NCI-H2081 (cell line): ENCODE measurements at places on chromosomes 7 and 10.

DNA sequence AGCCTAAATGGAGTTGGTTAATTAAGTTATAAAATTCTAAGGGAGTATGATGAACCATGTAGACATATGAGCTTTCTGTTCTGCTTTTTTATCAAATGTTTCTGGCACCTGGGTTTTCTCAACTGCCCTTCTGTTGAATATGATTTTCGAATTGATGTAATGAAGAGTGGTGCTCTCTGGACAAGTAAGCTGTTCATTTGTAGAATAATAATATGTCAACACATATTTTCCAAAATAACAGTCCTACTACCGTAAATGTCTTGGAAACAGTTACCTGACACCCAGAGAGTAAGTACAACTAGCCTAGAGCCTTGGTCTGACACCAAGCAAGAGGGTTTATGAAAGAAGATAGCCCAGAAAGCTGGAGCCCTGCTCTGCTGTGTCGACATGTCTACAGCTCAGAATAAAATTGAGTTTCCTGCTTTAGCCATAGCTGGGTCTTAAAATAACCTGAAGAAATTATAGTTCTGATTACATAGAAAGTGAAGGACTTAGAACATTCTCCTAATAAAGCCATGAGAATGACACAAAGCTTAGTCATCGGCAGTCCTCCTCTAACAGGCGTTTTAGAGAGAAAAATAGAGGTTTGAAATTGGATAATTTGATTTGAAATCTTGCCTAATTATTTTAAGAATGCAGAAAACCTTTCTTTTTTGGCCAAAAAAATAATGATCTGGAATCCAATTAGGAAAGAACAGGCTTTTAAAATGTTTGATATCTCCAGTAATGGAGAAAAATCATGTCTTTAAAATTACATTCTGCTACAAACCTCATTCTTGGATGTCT lies 25.1 kb downstream of the HDAC9 start:
- DNase-seq = no peak

DNA sequence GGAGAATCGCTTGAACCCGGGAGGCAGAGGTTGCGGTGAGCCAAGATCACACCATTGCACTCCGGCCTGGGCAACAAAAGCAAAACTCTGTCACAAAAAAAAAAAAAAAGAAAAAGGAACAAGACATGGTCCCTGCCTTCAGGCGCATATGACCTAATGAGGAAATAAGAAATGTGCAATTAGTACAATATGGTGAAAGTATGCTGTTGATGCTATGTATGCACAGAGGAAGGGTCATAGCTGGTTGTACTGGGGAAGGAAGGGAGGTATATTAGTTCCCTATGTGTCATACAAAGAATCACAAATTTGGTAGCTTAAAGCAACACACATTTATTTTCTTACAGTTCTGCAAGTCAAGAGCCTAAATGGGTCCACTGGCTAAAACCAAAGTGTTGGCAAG lies 97.8 kb upstream of the MPP7 start:
- DNase-seq = no peak

GRCh38 chr7:91940171-91940570 lies 491 bp upstream of the AKAP9 start:
- DNase-seq = peak; percentile 61

- no peak for DNase-seq
Measured at GRCh38 chr7:88071994-88072714, 138.1 kb downstream of the ADAM22 start.

GRCh38 chr10:70575874-70576802 lies 26.4 kb downstream of the PRF1 start:
- DNase-seq = no peak

GRCh38 chr10:31095677-31096560 lies 64.3 kb upstream of the ZNF438 start:
- DNase-seq = no peak

DNA sequence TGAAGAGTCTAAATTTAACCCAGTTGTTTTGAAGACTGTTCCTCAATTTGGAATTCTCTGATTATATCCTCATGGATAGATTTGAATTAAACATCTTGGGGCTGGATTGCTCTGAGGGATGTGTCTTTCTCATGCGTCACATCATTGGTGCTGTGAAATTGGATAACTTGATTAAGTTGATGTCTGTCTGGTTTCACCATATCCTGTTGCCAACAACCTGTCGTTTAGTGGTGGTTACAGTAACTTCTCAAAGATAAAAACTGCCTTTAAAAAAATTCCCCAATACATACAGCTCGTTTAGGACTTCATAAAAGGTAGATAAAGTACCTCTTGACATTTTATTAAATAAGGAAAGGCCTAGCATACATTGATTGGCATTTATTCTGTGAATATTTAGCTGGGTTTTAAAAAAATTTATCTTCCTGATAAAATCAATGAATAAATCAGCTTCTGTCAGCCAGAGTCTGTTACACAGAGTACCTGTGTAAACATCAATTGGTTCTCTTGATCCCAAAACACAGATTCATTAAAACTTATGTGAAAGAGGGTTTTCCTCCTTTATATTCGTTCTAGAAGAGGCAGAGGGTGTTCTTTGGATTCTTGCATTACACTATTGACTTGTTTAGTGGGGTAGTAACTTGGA lies 10.5 kb downstream of the CRCP start:
- DNase-seq = no peak

DNA sequence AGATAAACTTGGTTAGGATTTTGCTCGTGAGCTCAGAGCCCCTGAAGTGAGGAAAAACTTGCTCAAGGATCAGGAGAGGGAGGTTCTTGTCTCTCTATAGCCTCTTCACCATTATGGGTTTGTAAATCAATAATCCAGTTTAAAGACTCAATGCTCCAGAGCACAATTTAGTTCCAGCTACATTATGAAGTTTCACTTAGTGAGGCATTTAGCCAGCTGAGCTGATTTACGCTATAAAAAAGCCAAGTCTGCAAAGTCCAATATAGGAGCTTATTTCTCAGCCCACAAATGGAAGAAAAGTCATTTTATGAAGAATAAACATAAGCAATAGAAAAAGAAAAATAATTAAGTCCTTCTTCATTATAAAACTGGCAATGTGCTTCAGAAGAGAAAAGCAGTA lies 130.6 kb downstream of the STRA8 start:
- DNase-seq = no peak

GRCh38 chr10:129918401-129918800 lies 45.7 kb downstream of the EBF3 start:
- no peak for DNase-seq

- DNase-seq = no peak
Measured at GRCh38 chr10:132875435-132875834, 66.9 kb downstream of the CFAP46 start.

DNA sequence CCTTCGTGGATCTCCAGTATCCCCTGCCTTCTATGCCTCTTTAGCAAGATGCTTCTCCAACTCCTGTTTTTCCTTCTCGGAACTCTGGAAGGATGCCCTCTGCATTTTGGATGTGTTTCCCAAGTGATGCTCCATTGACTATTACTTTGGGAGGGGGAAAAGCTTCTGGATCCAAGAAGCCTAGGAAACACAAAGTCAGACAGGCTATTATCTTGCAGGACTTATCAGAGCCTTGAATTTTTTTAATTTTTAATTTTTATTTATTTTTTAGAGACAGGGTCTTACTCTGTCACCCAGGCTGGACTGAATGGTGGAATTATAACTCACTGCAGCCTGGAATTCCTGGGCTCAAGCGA lies 21.1 kb downstream of the TMEM270 start:
- no peak for DNase-seq

DNA sequence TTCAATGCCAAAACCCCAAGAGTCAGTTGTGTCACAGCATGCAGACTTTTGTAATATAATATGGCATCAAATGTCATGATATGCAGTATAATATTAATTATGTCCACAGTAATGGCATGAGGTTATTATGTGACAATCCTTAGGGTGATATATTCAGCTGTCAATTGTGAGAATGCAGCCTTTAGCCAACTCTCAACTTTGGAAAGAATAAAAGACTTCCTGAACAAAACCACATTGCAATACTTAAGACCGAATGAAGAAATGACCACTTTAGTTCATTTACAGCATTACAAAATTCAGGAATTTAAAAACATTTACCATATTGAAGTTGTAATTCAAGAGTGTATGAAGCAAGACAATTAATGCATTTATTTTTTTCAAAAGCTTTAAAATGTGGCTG lies 45.4 kb downstream of the CPVL start:
- DNase-seq = no peak

DNA sequence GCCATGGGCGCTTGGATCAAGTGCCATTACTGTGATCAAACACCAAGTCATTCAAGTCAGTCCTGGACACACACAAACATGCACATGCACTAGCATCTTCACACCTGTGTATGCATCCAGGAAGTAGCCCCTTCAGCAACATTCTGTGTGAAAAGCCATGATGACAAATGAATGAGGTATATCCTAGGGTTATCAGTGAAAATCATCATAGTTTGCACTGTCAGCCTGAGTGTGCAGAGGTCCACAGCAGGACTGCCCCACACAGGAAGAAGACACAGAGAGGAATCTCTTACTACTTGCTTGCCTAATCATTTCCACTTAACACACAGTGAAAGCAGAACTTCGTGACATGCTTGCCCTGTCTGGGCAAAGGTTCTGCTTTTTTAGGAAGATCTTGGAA lies 184.0 kb upstream of the ADO start:
- no peak for DNase-seq

DNA sequence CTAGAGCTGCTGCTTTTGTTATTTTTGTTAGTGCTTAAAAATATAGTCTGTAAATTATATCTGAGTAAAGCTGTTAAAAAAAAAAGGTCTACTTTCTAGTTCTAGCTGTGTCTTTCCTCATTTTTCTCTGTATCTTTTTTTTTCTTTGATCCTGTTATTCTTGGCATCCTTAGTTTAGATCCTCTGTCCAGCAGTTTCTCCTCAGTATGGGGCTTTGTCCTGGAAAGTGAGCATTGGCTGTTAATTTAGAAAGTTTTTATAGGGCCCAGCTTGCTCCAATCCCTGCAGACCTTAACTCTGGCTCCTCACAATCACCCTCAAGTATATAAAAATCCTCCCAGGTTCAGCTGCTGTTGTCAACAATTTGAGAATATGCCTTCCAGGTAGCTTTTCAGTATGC lies 23.5 kb downstream of the DDX50 start:
- DNase-seq = no peak

DNA sequence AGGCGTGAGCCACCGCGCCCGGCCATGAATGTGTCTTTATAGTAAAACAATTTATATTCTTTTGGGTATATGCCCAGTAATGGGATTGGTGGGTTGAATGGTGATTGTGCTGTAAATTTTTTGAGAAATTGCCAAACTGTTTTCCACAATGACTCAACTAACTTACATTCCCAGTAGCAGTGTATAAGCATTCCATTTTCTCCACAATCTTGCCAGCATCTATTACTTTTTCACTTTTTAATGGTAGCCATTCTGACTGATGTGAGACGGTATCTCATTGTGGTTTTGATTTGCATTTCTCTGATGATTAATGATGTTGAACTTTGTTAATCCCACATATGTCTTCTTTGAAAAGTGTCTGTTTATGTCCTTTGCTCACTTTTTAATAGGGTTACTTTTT lies 1187.9 kb downstream of the XPNPEP1 start:
- DNase-seq = no peak

- DNase-seq = no peak
Measured at GRCh38 chr10:97090035-97090434, 95.7 kb downstream of the SLIT1 start.

DNA sequence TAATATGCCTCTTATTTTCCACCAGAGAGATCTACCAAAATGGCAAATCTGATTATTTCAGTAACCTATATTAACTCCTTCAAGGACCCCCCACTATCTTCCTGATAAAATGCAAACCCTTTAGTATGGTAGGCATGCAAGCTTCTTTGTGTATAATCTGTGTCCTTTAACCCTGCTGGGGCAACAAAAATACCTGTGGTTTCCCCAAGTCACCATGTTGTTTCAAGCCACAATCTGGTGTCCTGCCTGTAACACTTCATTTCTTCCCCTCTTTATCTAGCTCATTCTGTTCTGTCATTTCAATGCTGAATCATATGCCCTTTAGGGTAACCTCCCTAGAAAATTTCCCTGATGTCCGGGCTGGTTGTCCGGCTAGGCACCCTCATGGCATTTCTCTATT lies 5.3 kb downstream of the CALCR start:
- no peak for DNase-seq

DNA sequence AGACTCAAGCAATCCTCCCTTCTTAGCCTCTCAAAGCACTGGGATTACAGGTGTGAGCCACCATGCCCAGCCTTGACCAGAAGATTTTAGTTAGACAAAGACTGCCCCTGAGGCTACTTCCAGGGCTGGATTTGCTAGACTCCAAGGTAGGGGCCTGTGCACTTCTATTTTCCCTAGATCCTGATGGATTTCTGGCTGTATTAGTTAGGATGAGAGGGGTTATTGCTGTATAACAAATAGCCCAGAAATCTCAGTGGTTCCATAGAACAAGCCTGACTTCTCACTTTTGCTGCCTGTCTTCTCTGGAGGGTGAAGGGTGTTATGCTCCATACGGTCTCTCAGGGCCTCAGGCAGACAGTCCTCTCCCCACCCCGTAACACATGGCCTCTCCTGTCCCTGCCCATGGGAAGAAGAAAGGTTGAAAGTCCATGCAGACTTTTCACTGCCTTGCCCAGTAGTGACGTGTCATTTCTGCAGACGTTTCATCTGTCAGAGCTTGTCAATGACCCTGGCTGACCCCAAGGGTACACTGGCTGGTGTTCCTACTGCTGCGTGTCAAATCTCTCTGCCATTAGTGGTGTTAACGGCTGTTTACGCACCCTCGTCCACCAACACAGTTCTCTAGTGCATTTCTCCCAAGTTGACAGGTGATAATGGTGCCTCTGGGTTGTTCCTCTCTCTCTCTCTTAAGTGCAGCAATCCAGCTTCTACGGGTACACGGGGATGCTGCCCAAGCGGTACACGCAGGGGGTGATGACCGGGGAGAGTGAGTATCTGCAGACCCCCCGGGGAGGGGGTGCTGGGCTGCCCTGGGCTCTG lies 11.6 kb downstream of the SLC29A4 start:
- no peak for DNase-seq

DNA sequence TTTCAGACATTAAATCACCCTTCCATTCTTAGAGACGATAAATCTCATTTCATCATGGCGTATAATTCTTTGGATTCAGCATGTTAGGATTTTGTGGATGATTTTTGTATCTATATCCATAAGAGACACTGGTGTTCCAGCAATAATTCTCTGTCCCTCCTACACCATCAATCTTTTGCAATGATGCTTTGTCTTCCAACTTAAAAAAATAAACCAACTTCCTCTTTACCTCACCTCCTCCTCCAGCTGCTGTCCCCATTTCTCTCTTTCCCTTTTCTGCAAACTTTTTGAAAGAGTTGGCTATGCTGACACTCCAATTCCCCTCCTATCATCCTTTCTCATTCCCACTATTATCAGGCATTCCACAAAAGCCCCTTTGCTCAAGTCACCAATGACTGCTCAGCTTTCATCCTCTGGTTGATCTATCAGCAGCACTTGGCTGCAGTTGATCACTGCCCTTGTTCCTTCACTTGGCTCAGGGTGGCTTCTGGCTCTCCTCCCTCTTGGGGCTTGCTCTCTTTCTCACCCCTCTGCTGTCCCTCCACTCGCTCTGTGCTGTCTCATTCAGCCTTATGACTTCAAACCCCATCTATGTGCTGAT lies 130.0 kb downstream of the ARHGAP22 start:
- no peak for DNase-seq

DNA sequence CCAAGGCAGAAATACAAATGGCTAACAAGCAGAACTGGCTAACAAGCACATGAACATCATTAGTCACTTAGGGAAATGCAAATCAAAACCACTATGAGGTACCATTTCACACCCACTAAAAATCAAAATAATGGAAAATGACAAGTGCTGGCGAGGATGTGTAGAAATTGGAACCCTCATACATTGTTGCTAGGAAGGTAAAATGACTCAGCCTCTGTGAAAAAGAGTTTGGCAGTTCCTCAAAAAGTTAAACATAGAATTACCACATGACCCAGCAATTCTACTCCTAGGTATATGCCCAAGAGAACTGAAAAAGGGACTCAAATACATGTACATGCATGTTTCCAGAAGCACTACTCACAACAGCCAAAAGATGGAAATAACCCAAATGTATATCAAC lies 52.8 kb upstream of the ANAPC16 start:
- DNase-seq = no peak
